ENCODE measurements at places on chromosomes 13 and 19.

DNA sequence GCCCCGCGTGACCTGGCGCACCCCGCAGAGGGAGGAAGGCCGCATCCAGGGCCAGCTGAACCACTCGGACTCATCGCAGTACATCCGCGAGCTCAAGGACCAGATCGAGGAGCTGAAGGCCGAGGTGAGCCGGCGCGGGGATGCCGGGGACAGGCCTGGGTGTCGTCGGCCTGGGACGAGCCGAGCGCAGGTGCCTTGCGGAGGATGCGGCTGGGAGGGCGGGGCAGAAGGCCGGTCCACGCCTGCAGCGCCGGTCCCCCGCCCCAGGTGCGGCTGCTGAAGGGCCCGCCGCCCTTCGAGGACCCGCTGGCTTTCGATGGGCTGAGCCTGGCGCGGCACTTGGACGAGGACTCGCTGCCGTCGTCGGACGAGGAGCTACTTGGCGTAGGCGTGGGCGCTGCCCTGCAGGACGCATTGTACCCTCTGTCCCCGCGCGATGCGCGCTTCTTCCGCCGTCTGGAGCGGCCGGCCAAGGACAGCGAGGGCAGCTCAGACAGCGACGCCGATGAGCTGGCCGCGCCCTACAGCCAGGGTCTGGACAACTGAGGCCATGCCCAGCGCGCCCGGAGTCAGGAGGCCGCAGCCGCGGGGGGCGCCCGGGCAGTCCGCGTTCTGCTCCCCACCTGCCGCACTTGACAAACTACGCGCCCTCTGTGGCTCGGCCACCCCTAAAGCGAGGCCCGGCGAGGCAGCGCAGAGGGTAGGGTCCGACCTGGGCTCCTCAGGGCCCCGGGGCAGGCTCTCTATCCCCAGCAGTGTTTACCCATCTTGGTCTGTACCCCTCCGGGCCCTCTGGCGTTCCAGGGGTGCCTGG lies 10.8 kb downstream of the PRR36 start:
- DNase-seq: no peak

GRCh38 chr19:58409010-58409790 lies 751 bp downstream of the ZNF584 start:
- no peak for DNase-seq

DNA sequence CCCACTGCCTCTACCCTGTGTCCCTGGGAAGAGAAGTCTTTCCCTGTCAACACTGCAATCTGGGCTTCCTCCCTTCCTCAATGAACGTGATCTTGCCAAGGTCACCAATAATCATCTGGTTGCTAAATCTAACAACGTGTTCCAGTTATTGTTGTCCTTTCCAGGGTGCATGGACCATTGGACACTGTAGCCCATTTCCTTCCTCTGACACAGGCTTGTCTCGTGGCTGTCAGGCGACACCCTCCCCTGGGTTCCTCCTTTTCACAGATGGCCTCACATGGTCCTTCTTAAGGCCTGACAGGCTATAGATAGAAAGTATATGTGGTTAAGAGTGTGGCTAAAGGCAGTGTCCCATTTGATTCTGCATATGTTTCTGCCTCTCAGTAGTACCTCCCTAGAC lies 67.7 kb upstream of the STARD13 start:
- DNase-seq: no peak

DNA sequence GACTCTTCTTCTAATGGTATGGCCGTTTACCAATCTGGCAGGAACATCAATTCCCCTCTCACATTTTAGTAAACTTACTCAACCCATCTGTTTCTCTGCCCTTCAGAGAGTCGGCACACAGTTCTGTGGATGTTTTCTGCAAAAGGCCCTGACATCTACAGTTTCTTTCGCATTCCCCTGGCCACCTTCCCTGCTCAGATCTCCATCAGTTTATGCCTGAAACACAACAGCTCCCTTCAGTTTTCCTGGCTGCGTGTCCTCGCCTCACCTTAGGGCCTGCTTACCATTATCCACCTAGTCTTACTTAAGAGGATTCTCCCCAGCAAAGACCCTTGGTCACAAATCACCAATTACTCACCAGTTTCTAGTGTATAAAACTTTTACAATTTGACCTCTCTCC lies 25.2 kb downstream of the COL4A1 start:
- no peak for DNase-seq

GRCh38 chr13:102401265-102401664 lies 583 bp downstream of the FGF14 start:
- no peak for DNase-seq

DNA sequence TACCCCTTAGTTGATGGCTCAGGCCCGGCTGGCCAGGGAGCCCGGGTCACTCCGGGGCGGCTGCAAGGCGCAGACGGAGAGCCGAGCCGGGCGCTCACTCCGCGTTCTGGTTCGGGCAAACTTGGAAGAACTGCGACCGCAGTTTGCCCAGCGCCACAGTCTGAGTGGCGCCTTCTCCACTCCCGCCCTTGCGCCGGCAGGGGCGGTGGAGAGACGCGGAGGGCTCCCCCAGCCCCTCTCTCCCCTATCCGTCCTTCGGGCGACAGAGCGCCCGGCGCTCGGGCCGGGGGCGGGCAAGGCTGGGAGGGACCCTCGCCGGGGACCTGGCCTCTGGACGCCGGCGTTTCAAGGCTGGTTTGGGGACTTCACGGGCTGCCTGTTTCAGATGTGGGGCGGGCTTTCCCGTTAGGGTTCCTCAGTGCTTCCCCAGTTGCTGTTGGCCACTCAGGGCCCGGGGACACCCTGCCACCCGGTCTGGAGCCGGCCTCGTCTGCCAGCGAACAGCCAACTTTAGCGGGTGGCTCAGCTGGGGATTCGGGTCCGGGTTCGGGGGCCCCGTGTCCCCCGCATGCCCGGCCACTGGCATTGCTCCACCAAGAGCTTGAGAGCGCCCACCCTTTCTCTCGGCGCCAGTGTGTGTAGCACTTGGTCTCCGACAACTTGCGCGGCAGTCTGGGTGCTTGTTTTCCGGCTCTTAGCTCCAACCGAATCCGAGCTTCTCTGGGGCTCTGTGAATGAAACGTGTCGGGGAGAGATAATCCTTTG lies 1.5 kb downstream of the GPC6 start:
- DNase-seq: no peak

DNA sequence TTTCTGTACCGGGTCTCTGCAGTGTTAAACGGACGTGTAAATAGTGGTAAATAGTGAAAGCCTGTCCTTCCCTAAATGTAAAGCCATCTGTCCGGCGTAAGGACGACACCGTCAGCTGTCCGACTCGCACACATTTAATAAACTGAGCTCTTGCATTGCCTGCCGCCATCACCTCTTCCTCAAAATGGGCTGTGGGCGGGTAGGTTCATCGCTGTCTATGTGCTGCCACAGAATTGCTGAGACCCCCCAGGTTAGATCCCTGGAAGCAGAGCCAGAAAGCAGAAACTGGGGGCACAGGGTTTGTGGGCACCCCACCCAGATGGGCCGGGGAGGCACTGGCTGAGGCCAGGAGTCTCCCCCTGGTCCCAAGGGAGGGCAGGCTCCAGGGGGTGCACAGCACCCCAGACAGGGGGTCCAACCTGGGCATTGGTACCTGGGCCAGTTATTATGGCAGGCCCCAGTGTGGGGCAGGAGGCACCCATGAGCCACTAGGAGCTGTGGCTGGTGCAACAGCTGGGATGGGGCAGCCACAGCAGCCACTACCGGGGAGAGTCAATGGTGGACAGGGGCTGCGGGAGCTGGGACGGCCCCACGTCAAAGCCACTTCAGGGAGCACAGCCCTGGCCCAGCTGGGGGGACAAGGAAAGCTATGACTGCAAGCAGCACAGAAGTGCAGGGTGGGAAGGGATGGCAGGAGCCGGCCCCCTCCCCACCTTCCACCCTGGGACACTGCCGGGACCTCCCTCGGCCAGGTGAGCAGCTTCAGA lies 5.7 kb downstream of the C19orf25 start:
- no peak for DNase-seq

DNA sequence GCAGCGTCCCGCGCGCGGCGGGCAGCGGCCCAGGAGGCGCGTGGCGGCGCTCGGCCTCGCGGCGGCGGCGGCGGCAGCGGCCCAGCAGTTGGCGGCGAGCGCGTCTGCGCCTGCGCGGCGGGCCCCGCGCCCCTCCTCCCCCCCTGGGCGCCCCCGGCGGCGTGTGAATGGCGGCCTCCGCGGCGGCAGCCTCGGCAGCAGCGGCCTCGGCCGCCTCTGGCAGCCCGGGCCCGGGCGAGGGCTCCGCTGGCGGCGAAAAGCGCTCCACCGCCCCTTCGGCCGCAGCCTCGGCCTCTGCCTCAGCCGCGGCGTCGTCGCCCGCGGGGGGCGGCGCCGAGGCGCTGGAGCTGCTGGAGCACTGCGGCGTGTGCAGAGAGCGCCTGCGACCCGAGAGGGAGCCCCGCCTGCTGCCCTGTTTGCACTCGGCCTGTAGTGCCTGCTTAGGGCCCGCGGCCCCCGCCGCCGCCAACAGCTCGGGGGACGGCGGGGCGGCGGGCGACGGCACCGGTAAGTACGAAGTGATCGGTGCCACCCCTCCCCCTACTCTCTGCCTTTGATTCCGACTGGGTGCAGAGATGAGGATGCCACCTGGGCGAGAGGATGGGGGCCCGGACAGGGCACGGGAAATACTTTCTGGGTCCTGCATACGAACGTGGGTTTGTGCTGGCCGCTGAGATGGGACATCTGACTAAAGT lies 874 bp downstream of the TRIM28 start:
- DNase-seq: peak; percentile 68

DNA sequence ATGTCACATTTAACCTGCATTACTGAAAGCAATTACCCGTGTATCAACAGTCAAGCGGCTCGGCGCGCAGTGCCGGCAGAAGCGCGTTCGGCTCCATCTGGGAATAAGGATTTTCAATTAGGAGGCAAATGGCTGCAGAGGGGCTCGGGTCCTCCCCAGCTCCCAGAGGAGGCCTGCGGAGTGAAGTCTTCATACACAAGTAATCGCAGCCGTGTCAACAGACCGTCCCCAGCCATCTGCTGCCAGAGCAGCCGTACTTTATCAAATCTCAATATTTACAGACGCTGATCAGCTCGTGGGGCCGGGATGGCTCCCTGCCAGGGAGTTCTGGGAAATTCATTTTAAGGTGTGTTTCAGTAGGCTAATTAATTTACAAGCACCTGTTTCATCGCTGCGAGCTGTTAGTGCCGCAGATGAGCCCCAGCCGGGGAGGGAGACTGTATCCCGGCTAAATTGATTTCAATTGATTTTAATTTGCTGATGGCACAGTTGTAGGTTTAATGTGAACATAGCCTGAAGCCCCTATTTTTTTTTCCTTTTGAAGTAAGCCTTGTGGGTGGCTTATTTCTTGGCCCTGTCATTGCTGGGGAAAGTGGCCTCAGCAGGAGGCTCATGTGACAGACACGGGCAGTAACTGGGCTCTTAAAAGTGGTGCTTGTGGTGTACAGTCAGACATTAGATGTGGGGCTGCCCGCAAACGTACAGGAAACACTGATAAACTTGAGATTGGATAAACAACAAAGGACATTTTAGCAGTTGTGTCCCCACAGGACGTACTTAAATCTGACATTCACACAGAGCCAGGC lies 252.7 kb downstream of the TEX29 start:
- no peak for DNase-seq

DNA sequence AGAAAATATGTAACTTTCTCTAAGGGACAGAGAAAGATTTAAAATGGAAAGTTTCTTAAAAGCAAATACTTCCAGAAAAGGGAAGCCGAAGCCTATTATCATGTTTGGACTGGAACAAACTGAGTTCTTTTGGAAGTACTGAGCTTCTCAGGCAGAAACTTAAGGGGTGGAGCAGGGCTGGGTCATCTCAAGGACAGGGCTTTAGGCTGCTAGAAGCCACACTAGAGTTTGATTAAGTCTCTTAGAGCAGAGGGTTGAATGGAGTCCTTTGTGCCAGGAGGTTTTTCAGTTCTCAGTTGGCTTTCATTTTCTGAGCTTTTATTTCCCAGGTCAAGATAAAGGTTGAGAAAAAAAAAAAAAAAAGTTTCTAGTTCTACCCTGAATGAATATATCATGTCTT lies 432.7 kb downstream of the SLITRK5 start:
- DNase-seq: no peak

GRCh38 chr13:76512721-76513145 lies 373.5 kb downstream of the KCTD12 start:
- no peak for DNase-seq

All from activated gamma-delta T cell treated with anti-CD3 and anti-CD28 coated beads, Interleukin-2, amount 50 U/mL, for 16 hours (primary cell).